ENCODE measurements at places on chromosomes 11 and 22.

DNA sequence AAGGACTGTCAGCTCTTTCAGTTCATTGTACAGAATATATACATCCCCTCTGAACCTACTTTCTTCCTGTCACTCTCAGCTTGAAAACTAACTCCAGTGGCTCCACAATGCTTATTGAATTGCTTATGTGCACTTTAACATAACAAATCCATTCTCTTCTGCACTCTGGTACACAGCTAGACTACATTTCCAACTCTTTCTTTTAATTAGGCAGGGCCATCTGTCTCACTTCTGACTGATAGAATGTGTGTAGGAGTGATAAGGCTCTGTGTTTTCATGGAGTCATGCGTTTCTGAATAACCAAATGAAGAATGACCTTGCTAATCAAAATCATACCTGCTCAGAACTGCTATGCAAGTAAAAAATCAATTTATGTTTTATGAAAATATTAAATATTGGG lies 278.5 kb upstream of the CCDC179 start:
- no peak for DNase-seq

- DNase-seq = no peak
Observed at GRCh38 chr11:45620243-45620642, 45.2 kb downstream of the CHST1 start.

GRCh38 chr11:117296881-117297280 lies 5.7 kb downstream of the BACE1-AS start:
- DNase-seq = no peak

DNA sequence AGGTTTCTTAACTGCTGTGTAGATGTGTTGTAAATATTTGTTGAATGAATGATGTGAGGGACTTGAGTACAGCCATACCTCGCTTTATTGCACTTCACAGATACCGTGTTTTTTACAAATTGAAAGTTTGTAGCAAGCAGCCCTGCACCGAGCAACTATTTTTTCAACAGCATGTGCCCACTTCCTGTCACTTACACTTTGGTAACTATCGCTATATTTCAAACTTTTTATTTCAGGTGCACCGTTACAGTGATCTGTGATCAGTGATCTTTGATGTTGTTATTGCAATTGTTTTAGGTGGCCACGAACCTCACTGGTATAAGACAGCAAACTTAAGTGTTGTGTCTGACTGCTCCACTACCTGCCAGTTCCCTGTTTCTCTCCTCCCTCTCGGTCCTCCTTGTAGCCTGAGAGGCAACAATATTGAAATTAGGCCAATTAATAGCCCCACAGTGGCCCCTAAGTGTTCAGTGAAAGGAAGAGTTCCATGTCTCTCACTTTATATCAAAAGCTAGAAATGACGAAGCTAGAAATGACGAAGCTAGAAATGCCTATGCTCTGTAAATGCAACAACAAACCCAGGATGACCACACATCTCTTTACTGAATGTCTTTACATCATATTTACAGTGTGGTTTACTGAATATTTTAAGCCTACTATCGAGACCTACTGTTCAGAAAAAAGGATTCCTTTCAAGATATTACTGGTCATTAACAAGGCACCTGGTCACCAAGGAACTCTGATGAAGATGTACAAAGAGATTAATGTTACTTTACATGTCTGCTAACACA lies 1.0 kb downstream of the SFI1 start:
- DNase-seq = no peak

- DNase-seq = peak; percentile 38
Observed at GRCh38 chr11:1516273-1517067, 29.9 kb upstream of the MOB2 start.

- DNase-seq = no peak
Observed at GRCh38 chr11:33182246-33182878, 21.1 kb upstream of the CSTF3 start.

DNA sequence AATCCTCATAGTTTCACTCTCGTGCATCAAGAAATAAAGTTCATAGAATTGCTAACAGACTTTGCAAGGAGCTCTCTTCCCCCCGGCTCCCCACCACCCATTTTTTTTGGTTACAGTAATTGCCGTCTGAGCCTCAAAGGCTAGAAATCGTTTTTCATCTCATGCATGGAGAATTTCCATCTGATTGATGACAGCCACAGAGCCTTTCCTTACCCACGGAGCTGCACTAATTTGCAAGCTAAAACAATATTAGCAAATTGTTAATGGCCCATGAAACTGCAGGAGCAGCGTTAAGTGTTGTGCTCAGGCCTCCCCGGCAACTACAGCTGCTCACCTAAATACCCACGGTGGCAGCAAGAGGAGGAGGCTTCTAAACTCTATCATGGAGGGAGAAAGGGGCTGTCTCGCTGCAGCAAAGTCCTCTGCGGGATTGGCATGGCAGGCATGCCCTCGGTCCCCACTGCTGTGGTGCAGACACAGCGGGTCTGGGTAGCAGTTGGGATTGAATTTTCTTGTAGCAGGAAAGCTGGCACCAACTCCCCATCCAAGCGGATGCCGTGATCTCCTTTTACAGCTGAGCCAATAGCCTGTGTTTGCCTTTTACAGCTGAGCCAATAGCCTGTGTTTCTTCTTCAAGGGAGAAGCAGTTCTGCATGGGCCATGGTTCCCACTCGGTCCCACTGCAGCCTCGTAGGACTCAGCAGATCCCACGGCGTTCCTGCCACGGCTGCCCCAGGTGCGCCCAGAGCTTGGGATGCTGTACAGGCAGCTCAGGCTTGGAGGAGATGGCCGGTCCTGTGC lies 412.3 kb downstream of the BRD1 start:
- DNase-seq = no peak

- DNase-seq = no peak
Observed at GRCh38 chr11:48001438-48002021, 21.2 kb downstream of the PTPRJ start.

DNA sequence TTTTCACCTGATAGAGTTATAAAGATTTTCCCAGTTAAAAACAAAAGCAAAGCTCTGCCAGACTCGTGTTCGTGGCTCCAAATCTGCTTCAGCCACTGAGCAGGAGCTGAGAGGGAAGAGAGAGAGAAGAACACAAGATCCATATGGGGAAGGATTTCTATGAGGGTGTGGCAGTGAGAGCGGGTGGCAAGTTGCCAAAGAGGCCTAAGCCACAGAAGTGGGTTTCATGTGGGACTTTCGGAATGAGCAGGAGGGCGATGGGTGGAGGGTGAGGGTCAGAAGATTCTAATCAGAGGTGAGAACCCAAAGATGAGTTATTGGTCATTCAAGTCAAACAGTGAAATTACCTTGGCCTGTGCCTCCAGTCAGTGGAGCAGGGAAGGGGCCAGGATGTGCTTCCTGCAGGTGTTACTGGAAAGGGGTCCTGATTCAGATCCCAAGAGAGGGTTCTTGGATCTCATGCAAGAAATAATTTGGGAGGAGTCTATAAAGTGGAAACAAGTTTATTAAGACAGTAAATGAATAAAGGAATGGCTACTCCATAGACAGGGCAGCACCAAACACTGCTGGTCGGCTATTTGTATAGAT lies 40.5 kb upstream of the TOP3B start:
- no peak for DNase-seq

- no peak for DNase-seq
Observed at GRCh38 chr22:50177537-50178470, 7.3 kb downstream of the PANX2 start.

GRCh38 chr11:114160894-114161293 lies 101.4 kb downstream of the ZBTB16 start:
- DNase-seq = no peak
